ENCODE measurements at places on chromosomes 6 and 20. TPM values are rescaled to one million over a fixed set of nuclear protein-coding genes. Genes with fewer than 3 reads are reported as not detected.

- no peak for DNase-seq
Observed at GRCh38 chr6:125312478-125312877, 10.7 kb upstream of the HDDC2 start.

GRCh38 chr6:75600768-75601167 lies 912 bp upstream of the SENP6 start:
- no peak for DNase-seq

DNA sequence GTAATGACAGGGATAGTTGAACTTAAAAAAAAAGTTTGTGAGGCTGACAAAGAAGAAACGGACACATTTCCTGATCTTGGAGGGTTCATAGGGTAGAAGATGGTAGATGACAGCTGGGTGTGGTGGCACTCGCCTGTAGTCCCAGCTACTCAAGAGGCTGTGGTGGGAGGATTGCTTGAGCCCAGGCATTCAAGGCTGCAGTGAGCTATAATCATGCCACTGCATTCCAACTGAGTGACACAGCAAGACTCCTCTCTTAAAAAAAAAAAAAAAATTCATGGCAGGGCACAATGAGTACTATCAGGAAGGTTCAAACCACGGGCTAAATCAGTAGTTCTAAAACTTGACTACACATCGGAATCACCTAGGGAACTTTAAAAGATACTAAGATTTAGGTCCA lies 2.0 kb upstream of the MICA start:
- DNase-seq = no peak

DNA sequence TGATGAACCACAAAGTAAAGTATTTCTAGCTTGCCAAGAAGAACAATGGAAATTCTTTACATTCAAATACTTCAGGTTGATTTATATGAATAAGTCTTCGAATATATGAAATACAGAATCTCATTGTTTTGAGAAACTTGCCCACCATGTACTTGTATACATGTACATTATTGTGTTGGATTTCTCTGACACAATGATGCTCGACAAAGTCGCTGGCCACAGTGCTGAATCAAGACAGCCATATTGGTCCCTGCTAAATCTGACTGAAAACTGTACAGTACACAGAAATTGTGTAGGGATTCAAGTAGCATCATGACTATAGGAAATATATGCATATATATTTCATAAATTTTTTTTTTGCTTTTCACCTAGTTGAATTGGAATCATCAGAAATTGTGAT lies 13.1 kb upstream of the LIN28B start:
- no peak for DNase-seq

GRCh38 chr20:60395991-60396390 lies 437.8 kb downstream of the CDH26 start:
- DNase-seq = no peak

DNA sequence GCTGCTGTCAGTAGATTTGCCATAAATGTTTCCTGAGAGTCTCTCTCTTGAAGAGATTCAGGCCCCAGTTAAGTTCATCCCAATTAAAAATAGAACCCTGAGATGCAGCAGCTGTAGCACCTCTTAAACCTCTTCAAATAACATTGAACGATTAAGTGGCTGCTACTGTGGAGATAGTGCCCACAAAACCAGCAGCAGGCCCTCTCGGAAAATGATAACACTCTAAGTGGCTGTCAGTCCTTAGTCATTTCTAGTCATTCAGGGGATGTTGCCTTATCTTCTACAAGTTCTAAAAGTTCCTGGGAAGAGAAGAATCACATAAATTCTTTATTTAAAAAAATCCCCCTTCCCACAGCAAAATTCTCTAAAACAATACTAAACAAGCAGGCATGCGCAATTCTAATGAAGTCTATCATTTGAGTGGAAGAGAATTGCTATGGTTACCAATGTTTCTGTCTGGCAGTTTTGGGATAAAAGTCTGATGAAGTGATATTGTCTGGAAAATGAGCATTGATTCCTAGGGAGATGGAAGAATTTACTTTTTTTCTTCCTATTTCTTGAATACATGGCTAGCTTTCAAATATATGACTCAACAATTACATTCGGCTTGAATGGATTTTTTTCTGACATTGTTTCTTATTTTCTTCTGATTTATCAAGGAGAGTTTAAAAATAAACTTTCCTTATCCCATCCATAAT lies 131.9 kb downstream of the TRMT11 start:
- DNase-seq = no peak

MYLK2 gene
- not detected for total RNA-seq

TOP1 gene
- 34.9 TPM for total RNA-seq

IMPG1 gene
- total RNA-seq = not detected

C20orf141 gene
- total RNA-seq = not detected

ZBP1 gene
- 0.35 TPM for total RNA-seq

PLAGL2 gene
- total RNA-seq = 13.6 TPM

DEFB119 gene
- not detected for total RNA-seq
